ENCODE measurements at places on chromosomes 3 and 15.

DNA sequence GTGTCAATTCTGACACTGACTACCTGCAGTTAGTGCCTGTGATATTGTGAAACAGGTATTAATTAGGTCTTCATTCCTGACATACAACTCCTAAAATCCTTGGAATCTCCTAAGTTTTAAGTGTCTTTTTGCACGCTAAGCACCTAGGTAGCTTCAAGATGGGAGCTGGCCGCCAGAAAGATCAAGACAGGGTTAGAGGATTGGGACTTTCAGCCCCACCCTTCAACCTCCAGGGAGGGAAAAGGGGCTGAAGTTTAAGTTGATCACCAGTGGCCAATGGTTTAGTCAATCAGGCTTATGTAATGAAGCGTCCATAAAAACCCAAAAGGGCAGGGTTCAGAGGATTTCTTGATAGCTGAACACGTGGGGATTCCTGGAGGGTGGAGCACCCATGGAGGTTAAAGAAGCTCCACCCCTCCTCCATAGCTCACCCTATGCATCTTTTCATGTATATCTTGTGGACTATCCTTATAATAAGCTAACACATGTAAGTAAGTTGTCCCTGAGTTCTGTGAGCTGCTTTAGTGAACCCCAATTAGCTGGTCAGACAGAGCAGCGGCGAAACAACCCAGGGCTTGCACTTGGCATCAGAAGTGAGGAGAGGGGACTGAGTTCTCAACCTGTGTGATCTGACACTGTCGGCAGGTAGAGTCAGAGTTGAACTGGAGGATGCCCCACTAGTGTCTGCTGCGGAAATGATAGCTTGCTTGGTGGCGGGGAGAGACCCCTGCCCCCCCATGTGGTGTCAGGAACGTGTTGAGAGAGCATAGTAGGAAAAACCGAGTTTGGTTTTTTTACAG, 12.8 kb upstream of the SRP14 start:
- DNase-seq, result no peak

- DNase-seq, result no peak
Measured at GRCh38 chr3:176321099-176321498, 876.2 kb downstream of the TBL1XR1 start.

GRCh38 chr3:48558493-48559134, 2.0 kb upstream of the PFKFB4 start:
- DNase-seq, result no peak

GRCh38 chr3:17313746-17314145, 428.7 kb downstream of the TBC1D5 start:
- no peak for DNase-seq

DNA sequence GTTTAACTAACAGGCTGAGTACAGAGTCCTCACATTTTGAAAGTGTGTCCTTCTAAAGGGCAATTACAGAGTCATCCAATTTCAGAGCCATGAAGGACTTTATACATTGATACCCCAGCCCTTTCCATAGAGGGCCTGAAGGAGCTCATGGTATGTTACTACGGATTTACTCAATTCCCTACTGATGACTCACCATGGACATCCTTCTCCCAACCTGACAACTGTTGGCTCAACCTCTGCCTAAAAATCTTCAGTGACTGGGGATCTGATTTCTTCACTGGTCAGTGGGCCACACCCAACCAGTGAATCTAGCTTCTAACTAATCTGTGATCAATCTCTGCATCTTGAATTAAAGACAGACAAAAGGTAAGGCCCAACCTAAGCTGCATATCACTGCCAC, 963.4 kb upstream of the CFAP20DC start:
- DNase-seq, result no peak

GRCh38 chr3:124963755-124964154, 29.2 kb upstream of the MUC13 start:
- DNase-seq, result no peak

DNA sequence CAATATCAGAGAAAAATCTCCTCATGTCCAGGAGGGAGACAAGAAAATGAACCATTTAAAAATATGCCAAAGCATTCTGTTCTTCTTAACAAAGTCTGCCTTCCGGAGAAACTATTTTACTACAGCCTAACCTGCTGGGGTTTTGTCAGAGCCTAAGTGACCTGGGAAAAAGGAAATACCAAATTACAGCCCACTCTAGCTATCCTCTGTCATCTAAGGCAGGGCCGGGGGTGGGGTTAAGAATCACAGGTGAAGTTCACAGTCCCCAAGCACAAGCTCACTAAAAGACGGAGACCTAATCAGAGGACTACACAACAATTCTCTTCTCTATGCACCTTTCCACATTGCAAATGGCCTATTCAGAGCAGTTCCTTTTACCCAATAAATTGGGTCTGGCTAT, 116.6 kb downstream of the TRIM42 start:
- DNase-seq, result no peak

DNA sequence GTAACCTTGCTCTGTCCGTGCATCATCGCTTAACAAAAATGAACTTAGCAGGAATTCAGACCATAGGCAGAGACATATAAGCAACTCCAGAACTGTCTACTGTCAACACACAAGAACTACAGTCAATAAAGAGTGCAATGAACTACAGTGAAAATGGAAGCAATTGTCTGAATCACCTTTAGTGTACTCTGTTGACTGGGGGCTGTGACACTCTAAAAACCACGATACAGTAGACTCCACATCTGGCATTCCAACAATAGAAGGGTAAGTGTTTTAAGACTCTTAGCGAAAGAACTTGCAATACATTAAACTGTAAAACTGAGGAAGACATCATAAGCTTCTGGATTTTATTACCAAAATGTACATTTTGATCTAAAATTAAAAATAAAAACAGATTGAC, 347.3 kb downstream of the ZBTB20 start:
- no peak for DNase-seq

- DNase-seq, result peak; percentile 11
Measured at GRCh38 chr3:151135541-151136337, 50.3 kb downstream of the MED12L start.

GRCh38 chr3:107942951-107943749, 147.7 kb downstream of the CD47 start:
- no peak for DNase-seq

DNA sequence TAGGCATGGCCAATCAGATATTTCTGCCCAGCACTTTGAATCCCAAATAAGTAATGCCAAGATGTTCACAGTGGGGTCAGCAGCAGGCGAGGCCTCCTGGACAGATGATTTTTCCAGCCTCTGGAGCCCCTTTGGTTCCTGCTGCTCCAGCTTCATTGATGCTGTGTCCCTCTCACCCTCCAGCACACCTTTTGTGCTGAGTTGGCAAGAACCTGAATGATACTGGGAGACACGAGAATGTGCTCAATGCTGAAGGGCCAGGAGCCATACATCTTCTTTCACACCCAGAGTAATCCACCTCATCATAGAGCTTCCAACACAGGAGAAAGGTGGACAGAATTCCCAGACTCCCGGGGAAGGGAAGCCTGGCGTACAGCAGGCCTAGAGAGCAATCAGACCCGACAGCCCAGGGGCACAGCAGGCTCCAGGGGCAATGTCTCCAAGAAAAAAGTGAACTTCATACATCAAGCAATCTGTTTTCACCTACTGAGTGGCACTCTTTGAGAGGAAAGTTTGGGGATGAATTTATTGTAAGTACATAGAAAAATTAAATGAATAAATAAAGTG, 6.7 kb upstream of the DAPK2 start:
- DNase-seq, result no peak

- DNase-seq, result no peak
Measured at GRCh38 chr3:114650808-114651207, 357.0 kb downstream of the TIGIT start.

DNA sequence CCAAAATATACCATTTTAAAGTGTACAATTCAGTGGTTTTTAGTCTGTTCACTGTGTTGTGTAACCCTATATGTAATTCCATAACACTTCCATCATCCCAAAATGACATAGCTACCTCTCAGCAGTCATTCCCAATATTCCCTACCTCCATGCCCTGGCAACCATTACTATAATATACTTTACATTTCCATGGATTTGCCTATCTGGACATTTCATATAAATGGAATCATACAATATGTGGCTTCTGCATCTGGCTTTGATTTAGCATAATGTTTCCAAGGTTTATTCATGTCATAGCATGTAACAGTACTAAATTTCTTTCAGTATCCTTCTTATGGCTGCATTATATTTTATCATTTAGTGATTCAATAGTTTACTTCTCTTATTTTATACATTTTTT, 25.3 kb downstream of the FAM98B start:
- no peak for DNase-seq

- DNase-seq, result no peak
Measured at GRCh38 chr3:182892226-182892625, 88.1 kb downstream of the DCUN1D1 start.

DNA sequence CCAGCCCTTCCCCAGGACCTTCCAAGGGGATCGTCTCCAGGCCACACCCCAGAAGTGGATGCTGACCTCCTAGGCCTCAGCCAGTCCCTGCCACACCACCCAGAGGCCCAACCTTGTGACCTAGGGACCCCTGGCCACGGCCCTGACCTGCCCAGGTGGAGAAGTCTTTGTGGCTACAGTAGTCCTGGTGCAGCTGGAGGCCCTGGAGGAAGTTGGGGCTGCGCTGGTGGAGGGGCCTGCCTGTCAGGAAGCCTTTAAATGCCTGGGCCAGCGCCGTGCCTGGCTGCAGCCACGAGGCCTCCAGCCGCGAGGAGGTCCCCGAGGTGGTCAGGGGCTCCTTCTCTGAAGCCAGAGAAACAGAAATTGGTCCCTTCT, 23.4 kb downstream of the PLA2G4D start:
- no peak for DNase-seq

- no peak for DNase-seq
Measured at GRCh38 chr3:12224181-12225147, 64.4 kb upstream of the PPARG start.

- DNase-seq, result no peak
Measured at GRCh38 chr3:24235121-24235520, 259.5 kb downstream of the THRB start.

GRCh38 chr3:64184621-64185020, 40.6 kb downstream of the PRICKLE2 start:
- no peak for DNase-seq

- DNase-seq, result no peak
Measured at GRCh38 chr3:195080125-195080524, 190.8 kb downstream of the XXYLT1 start.

DNA sequence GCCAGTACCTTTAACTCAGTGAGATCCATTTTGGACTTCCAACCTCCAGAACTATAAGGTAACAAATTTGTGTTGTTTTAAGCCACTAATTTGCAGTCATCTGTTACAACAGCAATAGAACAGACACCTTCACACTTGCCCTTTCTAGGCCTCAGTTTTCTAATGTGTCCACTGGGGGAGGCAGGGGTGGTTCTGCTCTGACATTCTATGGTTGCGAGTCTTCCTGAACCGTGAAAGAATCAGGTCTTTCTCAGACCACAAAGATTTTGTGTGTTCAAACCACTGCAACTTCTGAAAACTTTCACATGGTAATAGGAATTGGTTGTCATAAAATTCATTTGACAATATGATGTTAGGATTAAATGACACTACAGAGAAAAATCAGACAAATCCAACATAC, 26.8 kb upstream of the CSTA start:
- DNase-seq, result no peak

- no peak for DNase-seq
Measured at GRCh38 chr3:40267937-40268724, 41.4 kb upstream of the EIF1B start.

DNA sequence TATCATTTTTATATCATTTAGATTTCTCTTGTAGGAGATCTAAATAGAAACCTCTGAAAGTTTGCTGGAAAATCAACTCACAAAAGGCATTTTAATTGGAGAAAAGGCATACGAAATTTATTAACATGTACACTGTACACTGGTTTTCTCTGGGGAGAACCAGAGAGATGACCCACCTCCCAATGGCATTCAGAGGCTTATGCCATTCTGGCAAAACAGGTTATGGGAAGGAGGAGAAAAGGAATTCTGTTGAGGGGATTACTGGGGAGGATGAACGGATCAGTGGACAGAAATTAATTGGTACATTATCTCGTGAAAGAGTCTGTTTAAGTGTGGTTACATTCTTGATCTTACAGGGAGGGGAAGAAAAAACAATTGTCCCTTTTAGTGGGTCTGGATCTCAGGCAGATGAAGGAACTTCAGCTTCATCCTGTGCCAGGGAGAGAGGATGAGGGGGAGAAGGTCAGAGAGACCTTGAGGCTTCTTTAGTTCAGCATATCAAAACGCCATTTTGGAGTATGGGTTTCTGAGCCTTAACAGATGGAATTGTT, 16.5 kb downstream of the RAB11A start:
- DNase-seq, result no peak

DNA sequence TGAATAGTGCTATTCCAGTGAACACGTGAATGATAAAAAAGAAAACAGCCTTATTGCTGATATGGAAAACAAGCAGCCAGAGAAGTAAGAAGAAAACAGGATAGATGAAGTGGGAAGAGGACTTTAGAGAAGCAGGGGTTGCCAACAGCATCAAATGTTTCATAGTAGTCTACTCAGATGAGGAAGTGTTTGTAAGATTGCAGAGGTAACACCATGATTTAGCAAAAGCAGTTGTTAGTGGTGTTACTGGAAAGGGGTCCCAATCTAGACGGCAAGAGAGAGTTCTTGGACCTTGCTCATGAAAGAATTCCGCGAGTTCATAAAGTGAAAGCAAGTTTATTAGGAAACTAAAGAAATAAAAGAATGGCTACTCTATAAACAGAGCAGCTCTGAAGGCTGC, 108.8 kb upstream of the MCTP2 start:
- no peak for DNase-seq

GRCh38 chr3:140421884-140422283, 256.0 kb upstream of the TRIM42 start:
- no peak for DNase-seq

- no peak for DNase-seq
Measured at GRCh38 chr3:58095603-58096138, 87.4 kb downstream of the FLNB start.

DNA sequence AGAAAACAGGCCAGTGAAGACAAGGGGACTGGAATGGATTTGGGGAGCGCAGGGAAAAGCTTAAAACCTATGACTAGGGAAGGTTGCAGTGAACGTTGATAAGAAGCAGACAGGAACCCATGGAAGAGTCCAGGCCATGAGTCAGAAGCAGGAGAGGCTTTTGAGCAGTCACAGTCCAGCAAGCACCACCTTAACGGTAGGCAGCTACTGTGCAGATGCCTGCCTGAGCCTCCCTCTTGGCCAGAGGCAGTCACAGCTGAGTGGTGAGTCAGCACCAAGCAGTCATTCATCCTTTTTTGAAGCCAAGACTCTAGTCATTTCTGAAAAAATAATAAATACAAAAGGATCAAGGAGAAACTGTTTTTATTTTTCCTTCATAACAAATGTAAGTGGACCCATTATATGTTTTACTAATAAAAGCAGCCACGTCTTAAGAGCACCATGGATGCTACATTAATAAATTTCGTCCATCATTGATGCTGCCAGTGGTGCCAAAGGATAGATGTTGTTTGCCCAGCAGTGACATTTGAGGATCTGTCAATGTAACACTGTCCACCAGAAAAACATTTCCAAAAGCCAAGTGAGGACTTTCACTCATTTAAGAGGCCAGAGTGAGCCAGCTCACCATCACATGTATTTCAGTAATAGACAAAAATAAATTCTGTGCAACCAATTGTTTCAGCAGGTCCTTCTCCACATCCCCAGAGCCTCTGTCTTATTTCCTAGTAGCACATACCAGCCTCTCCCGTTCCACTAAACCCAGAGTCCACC, 42.1 kb upstream of the ACTC1 start:
- DNase-seq, result no peak

GRCh38 chr15:59230531-59231055, 23.9 kb downstream of the LDHAL6B start:
- no peak for DNase-seq

Measured in activated T-cell treated with anti-CD3 and anti-CD28 coated beads for 1 hour (primary cell).